Daoy (cell line): ENCODE measurements at places on chromosomes 2 and 18. TPM values are rescaled to one million over a fixed set of nuclear protein-coding genes. Genes with fewer than 3 reads are reported as not detected.

Gene AQP12A
- total RNA-seq = not detected in 2 replicates

GRCh38 chr2:97906307-97906706 is 89.4 kb downstream of the TMEM131 start:
- no peak for DNase-seq

Gene ALPI
- not detected in 2 replicates for total RNA-seq

- no peak for DNase-seq
Measured at GRCh38 chr2:20167356-20167755, 57.6 kb downstream of the SDC1 start.

GRCh38 chr2:9200633-9201015 is 6.0 kb upstream of the ASAP2 start:
- no peak for DNase-seq

DNA sequence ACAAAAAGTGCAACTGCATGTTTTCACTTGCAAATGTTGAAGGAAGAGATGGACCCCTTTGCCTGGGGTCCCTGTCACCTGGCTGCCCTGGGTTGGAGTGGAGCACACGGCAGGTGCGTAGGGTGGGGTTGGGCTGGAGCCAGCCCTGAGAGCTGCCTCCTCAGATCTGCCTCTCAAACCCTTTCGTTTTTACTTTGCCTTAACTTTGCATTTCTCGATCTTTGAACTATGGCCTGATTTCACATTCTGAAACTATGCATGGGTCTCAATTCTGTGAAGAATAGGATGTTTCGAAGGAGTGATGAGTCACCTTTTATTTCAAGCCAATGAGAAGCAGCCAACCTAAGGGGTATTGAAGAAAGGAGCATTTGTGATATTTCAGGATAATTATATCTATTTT is 132.8 kb downstream of the ACOXL start:
- peak; percentile 28 for DNase-seq

GRCh38 chr2:188893972-188894371 is 80.2 kb upstream of the COL3A1 start:
- DNase-seq = no peak

Gene CCDC74B
- 3.3 and 33.7 TPM in 2 replicates for total RNA-seq

- no peak for DNase-seq
Measured at GRCh38 chr2:149595056-149595963, 7.7 kb upstream of the MMADHC start.

DNA sequence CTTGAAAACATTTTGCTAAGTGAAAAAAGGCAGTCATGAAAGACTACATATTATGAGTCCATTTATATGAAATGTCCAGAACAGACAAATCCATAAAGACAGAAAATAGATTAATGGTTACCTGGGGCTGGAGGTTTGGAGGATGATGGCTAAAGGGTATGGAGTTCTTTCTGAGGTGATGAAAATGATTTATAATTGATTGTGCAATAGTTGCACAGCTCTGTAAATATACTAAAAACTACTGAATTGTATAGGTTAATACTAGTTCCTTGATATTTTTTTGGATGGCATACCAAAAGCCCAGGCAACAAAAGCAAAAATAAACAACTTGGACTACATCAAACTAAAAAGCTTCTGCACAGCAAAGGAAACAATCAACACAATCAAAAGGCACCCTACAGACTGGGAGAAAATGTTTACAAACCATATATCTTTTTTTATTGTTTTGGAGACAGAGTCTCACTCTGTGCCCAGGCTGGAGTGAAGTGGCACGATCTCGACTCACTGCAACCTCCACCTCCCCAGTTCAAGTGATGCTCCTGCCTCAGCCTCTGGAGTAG is 21.5 kb downstream of the SOS1 start:
- DNase-seq = no peak

DNA sequence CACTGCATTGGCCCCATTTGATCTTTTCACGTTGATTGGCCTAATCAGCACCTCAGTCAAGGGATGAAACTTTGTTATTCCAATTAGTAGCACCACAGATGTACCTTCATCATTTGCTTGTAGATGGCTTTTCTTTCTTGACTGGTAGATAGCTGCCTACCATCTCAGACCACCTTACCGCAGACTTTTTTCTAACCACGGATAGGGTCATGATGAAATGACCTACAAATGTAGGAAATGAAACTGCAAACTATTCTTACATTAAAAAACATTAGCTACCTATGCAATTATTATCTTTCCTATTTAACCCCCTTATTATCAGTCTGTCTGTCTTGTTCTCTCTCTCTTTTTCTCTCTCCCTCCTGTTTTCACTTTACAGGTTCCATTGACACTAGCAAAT is 22.4 kb upstream of the SLC25A52 start:
- no peak for DNase-seq

Gene PROM2
- 0.17 TPM in 1 of 2 replicates, not detected in the other for total RNA-seq

- DNase-seq = no peak
Measured at GRCh38 chr2:204477358-204477950, 67.8 kb upstream of the PARD3B start.

- DNase-seq = peak; percentile 62
Measured at GRCh38 chr2:37916512-37917082, 8.5 kb upstream of the RMDN2 start.

Gene RBM43
- total RNA-seq = 0.57 and 0.83 TPM in 2 replicates

GRCh38 chr2:237472909-237473877 is 13.9 kb upstream of the MLPH start:
- DNase-seq = no peak

- peak; percentile 50 for DNase-seq
Measured at GRCh38 chr2:128313091-128313836, 5.4 kb downstream of the HS6ST1 start.

Gene ABCG5
- not detected in 2 replicates for total RNA-seq

DNA sequence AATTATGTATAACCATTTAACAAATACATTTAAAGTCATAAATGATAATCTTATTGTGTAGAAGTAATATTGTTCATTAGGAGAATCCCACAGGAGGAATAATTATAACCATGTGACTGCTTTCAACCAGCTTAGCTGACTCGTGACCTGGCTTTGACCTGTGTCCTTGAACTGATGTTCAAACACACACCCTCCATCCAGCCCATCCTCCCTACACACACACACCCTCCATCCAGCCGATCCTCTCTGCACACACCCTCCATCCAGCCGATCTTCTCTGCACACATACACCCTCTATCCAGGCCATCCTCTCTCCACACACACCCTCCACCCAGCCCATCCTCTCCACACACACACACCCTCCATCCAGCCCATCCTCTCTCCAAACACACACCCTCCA is 83.5 kb downstream of the EIPR1 start:
- DNase-seq = no peak

DNA sequence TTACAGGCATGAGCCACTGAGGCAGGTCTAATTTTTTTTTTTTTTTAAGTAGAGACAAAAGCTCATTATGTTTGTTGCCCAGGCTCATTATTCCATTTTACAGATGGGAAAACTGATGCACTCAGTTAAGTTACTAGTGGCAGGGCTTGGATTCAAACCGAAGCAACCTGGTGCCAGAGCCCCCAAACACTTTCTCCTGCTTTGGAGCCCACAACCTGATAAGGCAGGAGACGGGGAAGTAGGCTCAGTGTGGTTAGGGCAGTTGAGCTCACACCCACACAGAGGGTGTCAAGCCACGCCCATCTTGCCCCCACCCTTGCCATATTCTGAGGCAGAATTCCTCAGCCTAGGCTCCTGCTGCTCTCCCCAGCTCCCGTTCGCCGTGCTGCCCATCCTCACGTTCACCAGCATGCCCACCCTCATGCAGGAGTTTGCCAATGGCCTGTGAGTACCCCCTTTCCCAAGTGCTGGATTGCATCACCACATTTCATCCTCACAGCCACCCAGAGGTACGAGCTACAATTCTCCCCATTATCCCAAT is 5.8 kb upstream of the CTDSP1 start:
- DNase-seq = no peak
